ENCODE measurements at places on chromosomes 2 and 18.
A peak's percentile ranks its signal among the peaks of the same experiment; 100 is the strongest.

DNA sequence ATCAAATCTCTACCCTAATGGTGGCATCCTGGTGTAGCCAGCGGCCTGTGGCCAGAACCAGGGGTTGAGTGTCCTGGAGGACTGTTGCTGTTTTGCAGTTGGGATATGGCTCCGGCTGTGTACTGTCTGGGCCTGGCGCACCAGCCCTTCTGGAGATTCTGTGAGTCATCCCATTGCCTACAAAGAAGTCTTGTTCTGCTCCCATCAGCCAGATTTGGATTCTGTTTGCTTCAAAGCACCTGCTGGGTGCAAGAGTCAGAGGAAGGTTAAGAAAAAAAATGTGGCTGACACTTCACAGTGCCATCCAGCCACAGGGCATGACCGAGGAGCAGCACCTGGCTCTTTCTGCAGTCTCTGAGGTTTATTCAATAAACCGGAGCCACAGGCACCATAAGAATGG lies 41.0 kb upstream of the ASAP2 start:
- peak; percentile 64 for DNase-seq

DNA sequence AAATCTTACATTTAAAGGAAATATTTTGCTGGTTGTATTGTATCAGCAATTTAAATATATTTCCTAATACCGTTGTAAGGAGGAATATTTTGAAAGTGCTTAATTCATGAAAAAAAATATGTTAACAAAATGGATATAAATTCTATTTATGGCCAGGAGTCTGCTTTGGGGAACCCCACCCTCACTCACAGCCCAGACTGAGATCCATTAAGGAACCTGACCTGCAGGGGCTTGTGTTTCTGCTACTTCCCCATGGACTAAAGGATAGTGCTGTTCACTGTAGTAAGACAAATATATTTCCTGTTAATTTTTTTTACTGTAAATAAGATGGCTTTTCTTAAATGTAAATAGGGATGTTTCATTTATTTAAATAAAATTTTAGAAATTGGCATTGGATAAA lies 221.9 kb upstream of the COL3A1 start:
- no peak for DNase-seq

DNA sequence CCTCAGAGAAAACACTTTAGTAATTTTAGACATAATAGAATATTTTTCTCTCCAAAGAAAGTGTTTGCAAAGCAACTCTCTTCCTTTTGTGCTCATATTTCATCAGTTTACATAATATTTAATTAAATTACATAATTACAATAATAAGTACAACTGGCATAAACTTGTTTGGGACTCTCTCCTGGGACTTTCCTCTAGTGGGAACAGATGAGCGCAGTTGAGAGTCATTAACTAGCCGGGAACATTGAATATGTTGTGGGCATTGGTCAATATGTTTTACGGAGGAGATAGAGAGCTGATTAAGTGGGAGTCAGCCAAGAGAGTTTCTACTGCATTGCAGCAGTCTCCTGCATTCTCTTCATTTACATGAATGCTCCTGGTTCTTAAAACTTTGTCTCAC lies 607.7 kb downstream of the ARHGAP15 start:
- no peak for DNase-seq

GRCh38 chr2:225104971-225105370 lies 62.7 kb upstream of the DOCK10 start:
- DNase-seq, result no peak

DNA sequence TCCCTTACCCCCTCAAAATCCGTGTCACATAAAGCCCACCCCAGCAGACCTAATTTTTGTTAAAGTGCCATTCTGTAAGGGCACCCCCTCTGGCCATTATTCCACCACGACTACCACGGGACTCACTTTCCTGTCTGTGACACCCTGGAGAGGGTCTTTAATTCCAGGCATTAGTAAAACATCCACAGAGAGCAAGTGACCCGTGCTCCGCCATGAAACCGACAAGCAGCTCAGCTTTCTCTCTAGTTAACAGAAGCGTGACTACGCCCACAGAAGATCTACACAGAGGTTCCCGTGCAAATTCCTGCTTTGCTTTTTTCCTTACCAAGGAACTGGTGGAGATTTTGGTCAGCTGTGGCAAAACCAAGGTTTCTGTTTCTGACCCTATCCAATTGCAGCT lies 4.4 kb downstream of the SIGLEC15 start:
- no peak for DNase-seq

DNA sequence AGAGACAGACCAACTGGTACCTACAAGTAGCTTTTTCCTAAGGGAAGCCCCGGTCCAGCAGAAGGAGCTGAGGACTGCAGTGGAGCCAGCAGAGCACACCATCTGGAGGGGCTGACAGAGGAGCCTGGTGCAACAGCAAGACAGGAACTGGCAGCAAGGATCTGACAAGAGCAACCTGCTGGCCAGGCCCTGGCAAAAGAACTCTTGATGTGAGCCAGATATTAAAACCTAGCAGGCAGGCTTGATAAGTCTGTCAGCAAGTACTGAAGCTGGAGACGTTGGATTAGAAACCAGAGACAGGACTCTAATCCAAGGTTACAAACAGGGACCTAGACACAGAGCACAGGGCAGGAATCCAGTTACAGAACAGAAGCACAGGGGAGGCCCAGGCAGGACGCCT lies 260.7 kb upstream of the MGAT5 start:
- DNase-seq, result no peak

DNA sequence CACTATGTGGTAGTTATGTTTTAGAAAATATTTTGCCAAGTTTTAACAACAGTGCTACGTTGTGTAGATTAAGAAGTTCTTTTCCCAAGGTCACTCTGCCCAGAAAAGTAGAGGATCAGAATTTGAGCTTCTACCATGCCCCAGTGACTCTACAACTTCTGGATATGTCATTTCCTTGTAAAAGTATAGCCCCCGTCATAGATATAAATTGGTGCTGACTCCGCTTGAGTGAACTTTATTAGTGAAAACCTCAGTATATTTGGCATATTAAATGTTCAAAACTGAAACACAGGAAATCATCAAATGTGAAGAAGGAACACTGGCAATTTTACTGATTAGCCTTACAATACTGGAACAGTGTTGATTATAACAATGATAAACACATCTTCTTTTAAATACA lies 256.7 kb upstream of the UBE2E3 start:
- no peak for DNase-seq

DNA sequence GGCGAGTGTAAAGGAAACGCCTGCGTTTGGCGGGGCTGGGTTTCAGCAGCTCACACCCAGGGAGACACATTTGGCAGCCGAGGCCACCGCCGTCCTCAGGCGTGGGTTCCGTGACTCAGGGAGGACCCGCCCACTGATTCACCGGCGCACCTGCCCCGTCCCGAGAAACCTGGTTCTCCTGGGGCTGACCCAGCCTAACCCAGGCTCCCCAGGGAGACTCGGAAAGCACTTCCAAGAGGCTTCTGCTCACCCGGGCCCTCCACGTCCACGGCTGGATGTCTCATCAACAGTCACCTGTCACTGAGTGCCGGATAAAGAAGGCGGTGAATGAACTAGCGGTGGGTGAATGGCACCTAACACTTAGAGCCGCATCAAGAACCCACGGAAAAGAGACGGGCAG lies 126.4 kb upstream of the CTDP1 start:
- no peak for DNase-seq

- no peak for DNase-seq
Measured at GRCh38 chr2:171406044-171406443, 27.7 kb downstream of the METTL8 start.

DNA sequence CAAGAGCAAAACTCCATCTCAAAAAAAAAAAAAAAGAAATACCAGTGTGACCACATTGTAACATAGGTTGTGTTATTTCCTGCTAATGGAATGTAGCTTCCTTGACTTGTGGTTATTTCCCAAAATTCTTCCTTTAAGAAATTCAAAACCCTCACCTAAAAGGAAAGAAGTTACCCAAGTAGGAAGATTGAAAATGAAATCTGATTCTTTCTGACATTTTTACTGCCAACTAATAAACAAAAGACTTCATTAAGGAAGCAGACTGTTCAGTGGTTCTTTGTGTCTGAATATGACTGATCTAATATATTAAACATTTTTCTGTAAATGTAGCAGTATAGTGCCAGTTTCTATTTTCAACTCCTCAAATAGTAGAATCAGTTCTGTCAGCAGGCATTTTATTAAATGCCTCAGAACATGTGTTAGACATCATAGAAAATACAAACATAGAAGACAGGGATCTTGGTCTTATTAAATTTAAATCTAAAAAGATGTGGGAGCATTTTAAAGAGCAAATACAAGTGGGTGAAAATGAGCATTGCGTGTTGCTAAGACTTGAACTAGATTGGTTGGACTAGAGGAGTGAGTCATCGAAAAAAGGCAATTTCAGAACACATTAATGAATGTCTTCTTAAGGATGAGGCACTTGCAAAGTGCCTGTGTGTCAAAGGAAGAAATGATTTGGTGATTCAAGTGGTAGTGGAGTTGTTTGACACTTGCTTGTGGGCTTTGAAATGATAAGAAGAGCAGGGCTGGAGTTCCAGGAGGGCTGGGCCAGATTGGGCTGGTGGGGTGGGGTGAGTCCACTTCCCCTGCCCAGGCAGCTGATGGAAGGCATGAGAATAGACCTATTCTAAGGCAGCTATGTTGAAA lies 53.4 kb downstream of the PKP4 start:
- peak; percentile 29 for DNase-seq

GRCh38 chr18:10239991-10240634 lies 214.3 kb upstream of the APCDD1 start:
- no peak for DNase-seq

- no peak for DNase-seq
Measured at GRCh38 chr2:27955384-27956161, 65.0 kb downstream of the BABAM2 start.

GRCh38 chr18:51519571-51519970 lies 322.1 kb upstream of the MEX3C start:
- no peak for DNase-seq

GRCh38 chr18:60292186-60292585 lies 80.4 kb downstream of the MC4R start:
- no peak for DNase-seq

DNA sequence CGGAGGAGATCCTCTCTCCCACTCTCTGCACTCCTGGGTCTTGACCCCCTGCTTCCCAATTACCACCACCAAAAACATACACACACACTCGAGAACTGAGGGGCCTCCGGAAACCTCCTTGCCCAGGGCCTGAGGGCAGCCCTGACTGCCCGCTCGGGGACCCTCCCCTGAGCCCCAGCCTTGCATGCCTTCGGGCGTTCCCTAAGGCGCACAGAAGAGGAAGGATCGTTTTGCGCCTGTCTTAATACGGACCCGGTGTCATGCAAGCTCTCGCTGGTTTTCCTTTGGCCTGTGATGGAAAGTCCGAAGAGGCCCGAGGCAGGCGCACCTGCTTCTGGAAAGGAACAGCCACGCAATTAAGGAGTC lies 19.8 kb downstream of the POU3F3 start:
- no peak for DNase-seq

- no peak for DNase-seq
Measured at GRCh38 chr18:23512641-23513040, 9.3 kb downstream of the RMC1 start.

GRCh38 chr2:202760848-202761247 lies 110.7 kb downstream of the ICA1L start:
- no peak for DNase-seq

GRCh38 chr2:142299021-142299420 lies 168.2 kb upstream of the LRP1B start:
- no peak for DNase-seq

DNA sequence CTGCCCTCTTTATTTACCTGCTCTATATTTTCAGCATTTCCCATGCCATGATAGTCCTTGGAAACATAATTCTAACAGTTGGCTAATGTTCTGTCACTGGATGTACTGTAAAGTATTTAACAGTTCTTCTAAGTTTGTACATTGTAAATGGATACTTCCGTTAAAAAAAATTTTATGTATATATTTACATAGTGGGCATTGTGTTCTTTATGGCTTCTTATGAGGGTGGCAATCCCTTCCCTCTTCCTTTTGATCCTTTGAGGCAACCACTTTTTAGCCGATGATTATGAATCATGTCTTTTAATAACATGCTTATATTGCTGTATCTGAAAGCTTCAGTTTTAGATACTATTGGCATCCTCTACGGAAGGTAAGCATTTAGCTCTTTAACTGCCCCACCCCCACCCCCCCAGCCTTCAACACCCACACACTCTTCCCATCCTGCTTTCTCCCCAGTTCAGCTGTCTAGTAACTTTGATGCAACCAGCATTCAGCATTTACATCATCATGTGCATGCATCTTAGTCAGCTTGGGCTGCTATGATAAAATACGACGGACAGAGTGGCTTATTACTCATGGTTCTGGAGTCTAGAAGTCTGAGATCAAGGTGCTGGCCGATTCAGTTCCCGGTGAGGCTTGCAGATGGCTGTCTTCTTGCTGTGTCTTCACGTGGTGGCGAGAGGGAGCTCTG lies 21.0 kb upstream of the EDAR start:
- no peak for DNase-seq

- no peak for DNase-seq
Measured at GRCh38 chr18:32442575-32442974, 28.1 kb downstream of the GAREM1 start.

DNA sequence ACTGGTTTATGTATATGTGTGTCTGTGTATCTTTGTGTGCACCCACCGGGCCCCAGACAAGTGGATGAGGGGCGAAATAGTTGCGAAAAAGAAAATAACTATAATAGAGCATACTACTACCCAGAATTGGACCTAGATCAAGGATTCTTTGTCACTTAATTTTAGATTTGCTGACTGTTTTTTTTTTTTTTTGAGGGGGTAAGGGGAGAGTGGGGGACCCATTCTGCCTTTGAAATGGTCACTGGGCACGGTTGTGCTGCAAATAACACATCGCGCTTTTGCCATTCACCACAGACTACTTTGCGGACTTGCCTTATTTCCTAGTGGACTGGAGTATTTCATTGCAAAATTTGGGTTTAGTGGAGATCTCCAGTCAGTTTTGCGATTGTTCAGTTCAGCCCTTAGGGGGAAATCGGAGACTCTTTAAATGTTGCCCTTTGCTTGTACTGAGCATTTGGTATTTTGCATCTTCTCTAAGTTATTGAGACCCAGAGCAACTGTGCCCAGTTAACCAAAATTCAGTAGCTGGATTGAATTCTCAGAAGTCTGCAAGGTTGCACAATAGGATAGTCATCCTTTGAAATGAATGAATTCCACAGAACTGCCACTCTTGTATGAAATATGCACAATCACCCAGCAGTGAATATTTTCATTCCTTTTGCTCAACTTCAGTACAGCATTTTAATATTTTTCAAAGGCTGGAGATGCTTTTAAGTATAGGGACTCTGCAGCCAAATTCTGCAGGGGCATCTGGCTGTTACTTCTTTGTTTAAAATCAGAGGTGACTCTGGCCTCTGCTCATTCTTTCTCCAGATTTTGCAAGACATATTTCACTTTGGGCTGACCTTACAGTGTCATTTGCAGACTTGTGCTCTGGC lies 2.9 kb downstream of the TRIB2 start:
- DNase-seq, result peak; percentile 57

GRCh38 chr2:20128506-20129330 lies 77.3 kb upstream of the LAPTM4A start:
- no peak for DNase-seq

DNA sequence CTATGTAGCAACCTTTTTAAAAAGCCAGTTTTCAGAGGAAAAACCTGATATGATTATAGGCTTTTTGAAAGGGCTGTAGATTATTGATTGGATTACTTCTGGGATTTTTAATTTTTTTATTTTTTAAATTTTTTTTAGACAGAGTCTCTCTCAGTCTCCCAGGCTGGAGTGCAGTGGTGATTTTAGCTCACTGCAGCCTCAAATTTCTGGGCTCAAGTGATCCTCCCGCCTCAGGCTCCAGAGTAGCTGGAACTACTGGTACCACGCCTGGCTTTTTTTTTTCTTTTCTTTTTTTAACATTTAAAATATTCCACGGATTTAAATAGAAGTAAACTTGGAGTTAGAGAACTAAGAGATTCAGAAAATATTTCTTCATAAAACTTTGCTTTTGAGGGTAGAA lies 1.2 kb downstream of the MRPL19 start:
- DNase-seq, result no peak
